ENCODE measurements at places on chromosomes 6 and 20.

- no peak for DNase-seq
Measured at GRCh38 chr6:99412065-99412464, 13.0 kb downstream of the PNISR start.

GRCh38 chr6:146636481-146636880 is 37.7 kb downstream of the ADGB start:
- no peak for DNase-seq

- no peak for DNase-seq
Measured at GRCh38 chr6:159061146-159061545, 16.4 kb upstream of the TAGAP start.

DNA sequence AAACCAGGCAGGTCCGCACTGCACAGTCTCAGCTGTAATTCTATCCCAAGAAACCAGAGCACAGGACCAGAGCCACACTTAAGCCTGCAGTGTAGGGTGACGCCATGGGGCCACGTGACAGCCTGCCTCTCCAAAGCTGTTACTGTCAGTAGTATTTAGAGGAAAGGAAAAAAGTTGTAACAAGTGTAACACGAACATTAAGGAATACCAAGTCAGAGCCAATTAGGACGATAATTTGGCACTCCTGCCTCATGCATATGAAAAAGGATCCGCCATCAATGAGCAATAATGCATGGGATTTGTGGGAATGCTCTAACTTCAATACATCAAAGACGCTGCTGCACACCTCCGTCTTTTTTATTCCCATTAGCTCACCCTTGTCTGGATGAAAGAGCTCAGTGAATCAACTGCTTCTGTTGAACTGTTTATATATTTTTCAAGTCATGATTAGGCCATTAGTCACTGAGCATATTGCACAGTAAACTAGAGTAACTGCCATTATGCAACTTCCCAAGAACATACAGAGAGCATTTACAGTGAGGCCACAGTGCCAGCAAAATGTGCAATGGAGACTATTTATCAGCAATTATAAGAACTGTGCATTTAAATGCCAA is 79.9 kb downstream of the ATXN1 start:
- DNase-seq: no peak

GRCh38 chr6:137001299-137001976 is 43.3 kb downstream of the IL20RA start:
- DNase-seq: no peak

Data from NCI-H1105 (cell line).